Activated naive CD4-positive, alpha-beta T cell treated with anti-CD3 and anti-CD28 coated beads for 36 hours (primary cell): ENCODE measurements at places on chromosomes 3 and 15. TPM values are rescaled to one million over a fixed set of nuclear protein-coding genes. Genes with fewer than 3 reads are reported as not detected.
A peak's percentile ranks its signal among the peaks of the same experiment; 100 is the strongest.

The AGTR1 gene
- total RNA-seq, result not detected

The AADACL2 gene
- total RNA-seq, result not detected

GRCh38 chr15:34436126-34436955 is 1.3 kb downstream of the GOLGA8A start:
- DNase-seq, result peak; percentile 6

- DNase-seq, result no peak
These were observed 120.9 kb downstream of the DTWD1 start for GRCh38 chr15:49741712-49742111.

DNA sequence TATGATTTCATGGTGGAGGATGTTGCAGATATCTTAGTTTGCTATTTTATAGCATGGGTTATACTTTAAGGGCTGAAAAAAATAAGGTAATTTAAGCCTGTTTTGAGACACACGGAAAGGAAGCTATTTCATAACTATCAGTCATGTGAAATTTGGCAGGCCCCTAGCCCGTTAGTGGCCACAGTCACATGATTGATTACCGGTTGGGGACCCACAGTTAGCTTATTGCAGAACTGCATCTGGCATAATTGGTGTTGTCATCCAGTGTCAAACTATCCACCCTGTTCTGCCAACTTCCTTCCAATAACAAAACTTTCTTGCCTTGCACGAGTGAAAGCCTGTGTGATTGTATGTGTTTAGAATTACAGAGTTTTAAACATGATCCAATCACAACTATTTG is 35.2 kb downstream of the FNDC3B start:
- no peak for DNase-seq

The UCN2 gene
- total RNA-seq, result not detected

GRCh38 chr3:185534511-185534910 is 17.9 kb downstream of the LIPH start:
- DNase-seq, result no peak

The ARGFX gene
- total RNA-seq, result not detected

- no peak for DNase-seq
These were observed 27.6 kb upstream of the CNBP start for GRCh38 chr3:129211345-129211744.

GRCh38 chr3:112958811-112959560 is 15.9 kb downstream of the CD200R1 start:
- peak; percentile 31 for DNase-seq

The LRRIQ4 gene
- not detected for total RNA-seq

The LRRC31 gene
- total RNA-seq, result not detected

DNA sequence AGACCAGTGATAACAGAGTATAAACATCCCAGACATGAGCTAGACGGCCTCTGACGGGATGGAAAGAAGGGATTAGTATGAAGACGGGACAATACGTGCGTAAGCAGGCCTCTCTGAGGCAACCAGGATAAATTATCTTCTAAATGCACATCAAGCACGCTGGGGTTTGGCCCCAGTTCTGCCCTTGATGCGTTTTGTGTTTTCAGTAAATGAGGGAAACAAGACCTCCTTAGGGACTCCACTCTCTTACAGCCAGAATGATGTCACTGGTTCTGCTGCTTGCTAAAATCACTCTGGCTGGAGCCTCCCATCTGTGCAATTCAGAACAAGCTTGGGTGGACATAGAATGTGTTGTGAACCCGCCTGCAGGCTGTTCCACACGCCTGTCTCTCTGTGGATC is 156.0 kb upstream of the MCTP2 start:
- no peak for DNase-seq

DNA sequence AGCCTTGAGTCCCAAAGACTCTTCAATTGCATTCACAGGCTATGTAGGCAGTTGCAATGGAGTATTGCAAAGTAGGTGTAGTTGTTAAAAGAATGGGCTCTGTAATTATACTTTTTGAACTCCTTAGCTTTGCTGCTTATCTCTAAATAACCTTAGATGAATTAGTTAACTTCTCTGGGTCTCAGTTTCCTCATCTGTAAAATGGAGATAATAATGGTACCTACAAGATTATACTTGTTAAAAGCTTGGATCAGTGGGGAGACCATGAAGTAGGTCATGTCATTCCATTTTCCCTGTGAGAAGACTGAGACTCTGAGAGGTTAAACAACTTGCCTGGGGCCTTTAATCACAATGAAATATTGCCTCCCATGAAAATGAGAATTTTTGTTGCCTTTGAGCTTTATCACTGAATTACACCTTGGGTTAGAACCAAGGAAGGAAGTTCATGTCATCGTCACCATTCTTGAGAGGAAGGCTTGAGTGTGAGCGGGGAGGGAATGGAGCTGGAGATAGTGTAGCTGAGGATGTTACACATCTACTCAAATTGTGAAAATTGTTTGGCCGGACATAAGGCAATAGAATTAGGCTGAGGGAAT is 38.1 kb downstream of the CTDSPL start:
- DNase-seq, result no peak

- no peak for DNase-seq
These were observed 435.2 kb upstream of the CCDC54 start for GRCh38 chr3:106942051-106942450.

The PRICKLE2 gene
- total RNA-seq, result not detected

- no peak for DNase-seq
These were observed 665 bp downstream of the FRMD4B start for GRCh38 chr3:69385123-69385722.

The PXYLP1 gene
- 8.4 TPM for total RNA-seq

- no peak for DNase-seq
These were observed 573.4 kb downstream of the NAALADL2 start for GRCh38 chr3:175432376-175433025.

GRCh38 chr3:159263750-159264553 is 462.1 kb downstream of the MFSD1 start:
- DNase-seq, result peak; percentile 43

GRCh38 chr3:41430391-41430790 is 231.1 kb downstream of the CTNNB1 start:
- no peak for DNase-seq

DNA sequence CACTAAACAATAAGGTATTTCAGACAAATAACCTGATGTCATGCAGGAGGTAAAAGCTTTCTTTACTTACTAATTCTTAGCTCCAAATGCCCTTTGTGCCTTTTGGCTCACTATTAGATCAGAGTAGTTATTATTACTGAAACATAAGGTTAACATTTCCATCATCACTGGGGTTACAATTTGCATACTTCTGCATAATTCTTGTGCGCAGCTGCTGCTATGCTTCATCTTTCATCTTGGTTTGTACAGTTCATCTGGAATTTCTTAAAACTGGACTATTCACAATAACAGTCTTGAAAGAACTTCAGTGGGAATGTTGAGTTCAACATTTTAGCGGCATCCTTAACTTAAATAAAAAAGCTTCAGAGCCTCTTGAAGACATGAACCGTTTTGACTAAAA is 383.2 kb upstream of the ADAMTS9 start:
- DNase-seq, result no peak

The TMC3 gene
- not detected for total RNA-seq

GRCh38 chr3:173008978-173009377 is 132.1 kb downstream of the SPATA16 start:
- no peak for DNase-seq

- no peak for DNase-seq
These were observed 127.2 kb downstream of the ARNT2 start for GRCh38 chr15:80531388-80531787.

GRCh38 chr15:70459312-70459711 is 304.0 kb downstream of the UACA start:
- no peak for DNase-seq

DNA sequence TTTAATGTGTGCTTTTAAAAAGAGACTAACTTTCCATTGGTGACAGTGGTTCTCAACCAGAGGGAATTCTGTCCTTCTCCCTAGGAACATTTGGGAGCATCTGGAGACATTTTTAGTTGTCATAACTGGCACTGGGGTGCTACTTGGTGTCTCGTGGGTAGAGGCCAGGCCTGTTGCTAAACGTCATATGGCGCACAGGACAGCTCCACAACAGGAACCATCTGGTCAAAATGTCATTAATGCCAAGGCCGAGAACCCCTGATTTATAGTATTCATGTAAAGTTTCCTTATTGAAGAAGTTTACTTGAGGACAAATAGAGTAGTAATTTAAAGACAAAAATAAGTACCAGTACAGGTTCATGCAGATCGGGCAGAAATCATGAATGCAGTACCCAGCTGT is 164.2 kb downstream of the FEZF2 start:
- DNase-seq, result no peak

DNA sequence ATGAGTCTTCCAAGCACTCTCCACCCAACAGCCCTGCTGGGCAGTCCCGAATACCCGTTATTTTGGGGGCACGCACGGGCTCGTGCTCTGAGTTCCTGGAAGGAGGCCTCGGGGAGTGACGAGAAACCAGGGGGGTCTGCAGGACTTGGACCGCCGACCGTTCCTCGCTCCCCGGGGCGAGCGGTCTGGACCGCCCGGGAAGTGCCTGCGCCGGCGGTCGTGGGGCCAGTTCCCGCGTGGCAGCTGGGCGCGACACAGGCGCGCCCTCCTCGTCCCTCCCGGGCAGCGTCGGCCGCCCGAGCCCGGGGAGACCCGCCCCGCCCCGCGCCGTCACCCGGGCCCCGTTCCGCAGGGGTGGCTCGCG is 387 bp downstream of the GNB4 start:
- no peak for DNase-seq

The CHCHD4 gene
- 16.2 TPM for total RNA-seq

- peak; percentile 13 for DNase-seq
These were observed 531 bp downstream of the LZTFL1 start for GRCh38 chr3:45841420-45841756.

GRCh38 chr15:67080900-67081431 is 15.6 kb downstream of the SMAD3 start:
- DNase-seq, result peak; percentile 83

The SPATA12 gene
- not detected for total RNA-seq

DNA sequence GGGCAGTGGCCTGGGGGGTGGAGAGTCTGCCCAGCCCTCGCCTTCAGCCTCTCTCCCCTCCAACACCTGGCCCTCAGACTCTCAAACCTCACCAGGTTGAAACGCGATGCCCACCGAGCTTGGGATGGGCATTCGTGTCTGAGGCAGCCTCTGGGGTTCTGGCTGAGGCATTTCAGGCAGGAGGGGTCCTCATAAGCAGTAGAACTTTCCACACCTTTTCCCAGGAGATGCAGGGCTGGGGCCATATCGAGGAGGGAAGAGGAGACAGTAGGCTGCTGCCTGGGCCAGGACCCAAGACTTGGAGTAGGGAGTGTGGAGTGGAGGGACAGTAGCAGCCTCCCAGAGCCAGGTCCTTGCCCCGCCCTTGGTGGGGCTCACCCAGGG is 24.6 kb downstream of the ACAA1 start:
- DNase-seq, result no peak

DNA sequence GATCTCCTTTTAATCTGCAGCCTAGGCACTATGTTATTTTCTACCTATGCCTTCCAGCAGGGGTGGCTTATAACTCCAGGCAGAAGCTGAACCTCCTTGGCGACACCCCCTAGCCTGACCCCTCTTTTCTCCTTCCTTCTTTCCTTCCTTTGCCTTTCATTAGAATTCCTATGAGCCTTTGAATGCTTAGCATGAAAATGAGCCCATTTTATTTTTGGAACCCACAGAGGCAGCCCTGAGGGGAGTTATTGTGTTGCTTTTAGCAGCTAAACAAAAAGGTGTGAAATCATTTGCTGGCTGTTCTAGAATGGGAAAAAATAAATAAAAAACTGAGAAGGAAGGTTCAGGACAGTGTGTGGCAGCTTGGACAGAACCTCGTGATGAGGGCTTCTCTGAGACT is 164.6 kb upstream of the ICE2 start:
- DNase-seq, result no peak

DNA sequence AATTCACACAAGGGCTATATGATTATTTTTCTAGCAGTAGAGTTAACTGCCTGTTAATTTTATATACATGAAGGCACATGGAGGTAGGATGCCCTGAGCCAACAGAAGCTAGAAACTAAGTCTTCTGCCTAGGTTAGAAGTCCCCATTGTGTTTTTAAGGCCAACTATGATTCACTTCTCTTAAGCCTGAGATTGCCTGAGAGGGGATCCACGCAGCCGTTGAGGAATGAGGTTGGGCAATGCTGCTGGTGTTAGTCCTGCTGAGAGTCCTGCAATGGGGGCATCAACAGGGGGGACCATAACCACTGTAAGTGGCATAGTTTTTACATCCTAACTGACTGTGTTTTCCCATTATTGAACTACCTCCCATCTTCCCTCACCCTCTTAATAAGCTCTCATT is 60.1 kb upstream of the PFN2 start:
- no peak for DNase-seq

The UNC13C gene
- not detected for total RNA-seq

GRCh38 chr3:127165694-127166485 is 27.0 kb upstream of the PRR23E start:
- DNase-seq, result no peak

DNA sequence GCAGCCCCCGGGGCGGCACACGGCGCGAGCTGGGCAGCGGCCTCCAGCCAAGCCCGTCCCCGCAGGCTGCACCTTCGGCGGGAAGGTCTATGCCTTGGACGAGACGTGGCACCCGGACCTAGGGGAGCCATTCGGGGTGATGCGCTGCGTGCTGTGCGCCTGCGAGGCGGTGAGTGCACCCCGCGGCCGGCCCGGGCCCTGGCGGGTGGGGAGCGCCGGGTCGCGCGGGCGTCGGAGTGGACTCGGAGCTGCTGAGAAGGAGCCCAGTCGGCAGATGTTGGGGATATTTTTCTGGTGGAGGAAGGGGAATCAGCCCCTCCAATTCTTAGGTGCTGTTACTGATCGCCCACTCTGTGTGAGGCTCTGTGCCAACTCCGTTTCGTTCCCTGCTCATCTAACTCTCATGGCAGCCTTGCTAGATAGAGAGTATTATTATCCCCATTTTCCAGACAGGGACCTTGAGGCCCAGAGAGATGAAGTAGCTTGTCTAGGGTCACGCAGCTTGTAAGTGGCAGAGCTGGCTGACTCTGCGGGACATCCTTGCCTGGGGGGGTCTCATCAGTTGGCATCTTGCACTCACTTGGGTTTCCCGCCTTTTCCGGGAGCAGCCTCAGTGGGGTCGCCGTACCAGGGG is 890 bp downstream of the CHRD start:
- DNase-seq, result no peak

- no peak for DNase-seq
These were observed 6.2 kb downstream of the HLTF start for GRCh38 chr3:149080011-149080698.

GRCh38 chr3:38634111-38634510 is 15.4 kb downstream of the SCN5A start:
- no peak for DNase-seq

DNA sequence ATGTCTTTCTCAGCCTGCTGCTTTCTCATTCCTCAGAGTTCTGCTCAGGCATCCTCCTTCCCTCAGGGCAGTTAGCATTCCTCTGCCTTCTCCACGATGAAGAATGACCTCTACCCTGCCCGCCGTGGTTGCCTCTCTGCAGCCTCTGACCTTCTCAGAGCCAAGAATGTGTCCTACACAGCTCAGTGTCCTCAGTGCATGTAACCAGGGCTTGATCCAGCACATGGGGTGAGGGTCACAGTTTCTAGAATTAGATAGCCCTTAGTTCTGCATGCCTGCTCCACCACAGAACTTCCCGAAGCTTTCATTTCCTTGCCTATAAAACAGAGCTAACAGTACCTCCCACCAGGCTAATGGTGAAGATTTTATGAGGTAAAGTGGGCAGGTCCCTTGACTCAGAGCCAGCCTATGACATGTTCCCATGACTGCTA is 182.1 kb downstream of the CLSTN2 start:
- DNase-seq, result no peak
